CD4-positive, alpha-beta T cell treated with Interleukin-21 for 1 hour (primary cell): ENCODE measurements at places on chromosomes 16 and 17.

- peak; percentile 20 for DNase-seq
Observed at GRCh38 chr16:49491771-49492761, 118.5 kb downstream of the C16orf78 start.

- peak; percentile 21 for DNase-seq
Observed at GRCh38 chr17:1710807-1711553, 803 bp upstream of the TLCD2 start.

GRCh38 chr17:13243585-13243984, 225.8 kb upstream of the ELAC2 start:
- no peak for DNase-seq

- DNase-seq, result no peak
Observed at GRCh38 chr17:80586846-80587228, 42.2 kb downstream of the RPTOR start.

DNA sequence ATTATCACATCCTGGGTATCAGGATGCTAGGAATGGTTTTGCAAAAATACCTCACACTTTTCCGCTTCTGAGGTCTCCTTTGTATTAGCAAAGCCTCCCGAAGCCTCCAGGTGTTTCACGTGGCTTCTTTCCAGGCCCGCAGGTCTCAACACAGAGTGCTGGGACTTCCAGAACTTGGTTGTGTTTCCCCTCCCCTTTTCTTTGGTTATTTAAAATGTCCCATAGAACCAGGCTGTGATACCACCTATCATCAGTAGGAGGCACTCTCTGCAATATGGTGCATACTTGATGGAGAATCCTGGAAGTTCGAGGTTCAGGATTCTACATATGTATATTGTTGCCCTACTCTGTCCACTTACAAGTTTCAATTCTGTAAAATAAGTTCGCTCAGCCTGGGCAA, 28.8 kb downstream of the ATP2C2 start:
- no peak for DNase-seq

GRCh38 chr17:73863761-73864535, 219.7 kb upstream of the SDK2 start:
- no peak for DNase-seq

GRCh38 chr16:76800196-76800595, 390.8 kb upstream of the MON1B start:
- no peak for DNase-seq

GRCh38 chr17:45675012-45675411, 109.1 kb upstream of the CRHR1 start:
- DNase-seq, result no peak

DNA sequence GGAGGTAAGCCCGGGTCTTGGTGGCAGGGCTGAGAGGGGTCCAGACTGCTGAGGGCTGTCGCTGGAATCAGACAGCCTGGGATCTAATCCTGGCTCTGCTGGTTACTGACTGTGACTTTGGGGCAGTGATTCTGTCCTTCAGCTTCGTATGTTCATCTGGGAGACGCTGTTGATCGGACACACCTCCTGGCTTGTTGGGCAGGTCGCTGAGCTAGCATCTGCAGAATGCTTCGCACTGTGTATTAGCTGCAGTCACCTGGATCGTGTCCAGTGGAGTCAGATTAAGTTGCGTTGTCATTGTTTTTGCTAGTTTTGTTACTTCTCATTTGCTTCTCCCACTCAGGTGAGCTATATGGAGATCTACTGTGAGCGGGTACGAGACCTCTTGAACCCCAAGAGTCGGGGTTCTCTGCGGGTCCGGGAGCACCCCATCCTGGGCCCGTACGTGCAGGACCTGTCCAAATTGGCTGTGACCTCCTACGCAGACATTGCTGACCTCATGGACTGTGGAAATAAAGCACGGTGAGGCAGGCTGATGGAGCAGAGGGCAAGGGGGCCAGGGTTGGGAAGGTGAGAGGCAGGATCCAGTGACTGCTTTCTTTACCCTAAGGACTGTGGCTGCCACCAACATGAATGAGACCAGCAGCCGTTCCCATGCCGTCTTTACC, 4.5 kb downstream of the KIF1C start:
- no peak for DNase-seq

GRCh38 chr16:10362077-10362863, 23.6 kb upstream of the ATF7IP2 start:
- DNase-seq, result peak; percentile 7

DNA sequence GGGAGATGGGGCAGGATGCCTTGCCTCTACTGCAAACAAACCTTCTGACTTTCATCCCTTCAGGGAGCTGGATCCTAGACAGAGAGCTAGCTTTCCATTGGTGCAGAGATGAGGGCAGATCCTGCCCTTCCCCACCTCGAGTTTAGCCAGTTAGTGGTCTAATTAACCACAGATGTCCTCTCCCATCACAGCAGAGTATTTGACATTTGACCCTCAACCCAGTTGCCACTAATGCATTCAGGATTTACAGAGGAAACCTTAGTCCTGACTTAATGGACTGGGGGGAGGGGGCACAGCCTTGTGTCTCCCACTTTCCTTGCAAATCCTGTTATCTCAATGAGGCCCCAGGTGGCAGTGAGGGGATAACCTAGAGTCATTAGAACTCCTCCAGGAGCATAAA, 10.2 kb downstream of the PIP4K2B start:
- DNase-seq, result no peak

DNA sequence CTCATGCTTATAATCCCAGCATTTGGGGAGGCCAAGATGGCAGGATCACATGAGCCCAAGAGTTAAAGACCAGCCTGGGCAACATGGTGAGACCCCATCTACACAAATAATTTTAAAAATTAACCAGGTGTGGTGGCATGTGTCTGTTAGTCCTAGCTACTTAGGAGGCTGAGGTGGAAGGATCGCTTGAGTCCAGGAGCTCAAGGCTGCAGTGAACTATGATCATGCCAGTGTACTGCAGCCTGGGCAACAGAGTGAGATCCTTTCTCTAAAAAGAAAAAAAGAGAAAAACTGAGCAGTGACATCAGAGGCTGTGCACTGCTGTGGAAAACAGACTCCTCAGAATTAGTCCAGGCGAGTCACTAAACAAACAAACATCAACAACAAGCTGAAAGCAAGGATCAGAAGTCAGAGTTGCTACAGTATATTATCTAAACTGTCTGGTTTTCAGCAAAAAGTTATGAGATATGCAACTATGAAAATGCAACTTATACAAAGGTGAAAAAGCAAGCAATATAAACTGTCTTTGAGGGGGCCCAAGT, 39.3 kb downstream of the CBFB start:
- no peak for DNase-seq

DNA sequence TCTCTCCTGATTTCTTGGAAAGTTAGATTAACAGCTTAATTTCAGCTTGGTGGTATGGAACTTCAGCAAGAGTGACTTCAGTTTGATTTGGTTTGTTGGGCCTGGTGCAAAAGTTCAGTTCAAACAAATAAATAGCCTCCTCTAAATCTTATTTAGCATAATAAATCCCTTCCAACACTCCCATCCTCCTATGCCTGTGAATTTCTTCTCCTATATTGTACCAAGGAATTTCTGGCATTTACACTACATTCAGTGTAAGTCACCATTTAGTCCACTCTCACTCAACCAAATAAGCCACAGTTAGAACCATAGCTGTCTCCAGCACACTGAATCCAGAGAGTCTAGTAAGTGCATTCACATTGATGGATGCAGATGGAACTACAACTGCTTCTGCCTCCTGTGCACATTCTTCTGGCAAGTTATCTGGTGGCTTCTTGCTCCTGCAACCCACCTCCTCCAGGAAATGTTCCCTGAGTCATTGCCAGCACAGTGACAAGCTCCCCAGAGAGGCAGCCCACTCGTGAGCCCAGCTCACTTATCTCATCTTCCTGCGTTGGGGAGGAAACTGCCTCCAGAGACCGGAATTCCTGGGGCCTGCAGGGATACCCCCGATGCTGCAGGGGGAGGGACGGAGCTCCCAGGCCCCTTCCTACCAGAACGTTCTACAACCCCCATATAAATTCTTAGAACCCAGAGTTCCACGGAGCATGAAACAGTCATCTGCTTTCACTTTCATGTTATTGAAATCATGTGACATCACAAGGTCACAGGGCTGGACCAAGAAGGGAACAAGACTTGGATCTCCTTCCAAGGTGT, 318.3 kb downstream of the PHKB start:
- DNase-seq, result peak; percentile 22

DNA sequence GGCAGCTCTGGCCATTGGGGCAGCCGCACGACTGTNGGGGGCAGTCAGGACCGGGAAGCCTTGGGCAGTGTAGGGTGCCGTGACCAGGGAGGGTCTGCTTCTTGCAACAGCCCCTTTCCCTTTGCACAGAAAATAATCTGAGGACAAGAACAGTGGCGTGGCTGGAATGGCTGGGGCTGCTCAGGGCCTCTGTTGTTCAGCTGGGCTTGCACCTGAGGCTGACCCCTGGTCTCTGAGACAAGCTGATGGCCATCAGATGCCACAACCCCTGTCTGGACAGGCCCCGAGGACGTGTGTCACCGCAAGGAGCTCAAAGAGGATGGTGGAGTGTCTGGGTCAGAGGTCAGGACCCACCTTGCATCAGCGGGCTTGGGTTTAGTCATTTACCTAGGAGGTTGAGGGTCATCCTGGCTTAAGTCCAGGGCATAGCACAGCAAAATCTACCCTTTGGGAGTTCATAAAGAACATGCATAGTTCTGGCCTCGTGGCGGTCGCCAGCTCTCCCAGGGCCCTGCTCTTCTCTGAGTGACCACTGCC, 46.9 kb downstream of the METRNL start:
- DNase-seq, result no peak

- DNase-seq, result no peak
Observed at GRCh38 chr16:20507280-20507679, 56.0 kb downstream of the ACSM2A start.

DNA sequence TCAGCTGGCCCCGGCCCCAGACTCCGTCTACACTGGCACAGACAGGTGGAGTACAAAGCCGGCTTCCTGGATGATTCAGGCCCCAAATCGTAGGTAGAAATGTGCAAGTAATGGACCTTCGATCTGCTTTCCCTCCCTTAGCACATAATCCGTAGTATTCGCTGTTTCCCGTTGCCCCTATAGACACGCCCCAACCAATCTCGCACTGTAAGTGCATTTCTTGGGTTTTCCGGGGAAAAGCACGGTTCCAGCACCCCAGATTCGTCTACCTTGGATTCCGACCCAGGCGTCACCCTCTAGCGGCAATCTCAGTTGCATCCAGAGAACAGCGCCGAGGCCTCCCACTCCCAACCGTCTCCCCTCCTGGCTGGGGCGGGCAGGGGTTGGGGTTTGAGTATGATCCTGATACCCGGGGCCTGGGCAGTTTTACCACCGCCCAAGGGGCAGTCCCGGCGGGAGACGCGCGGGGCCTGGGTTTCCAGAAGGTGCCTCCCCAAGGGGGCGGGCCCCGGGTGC, 12.1 kb upstream of the FOXF1 start:
- no peak for DNase-seq

DNA sequence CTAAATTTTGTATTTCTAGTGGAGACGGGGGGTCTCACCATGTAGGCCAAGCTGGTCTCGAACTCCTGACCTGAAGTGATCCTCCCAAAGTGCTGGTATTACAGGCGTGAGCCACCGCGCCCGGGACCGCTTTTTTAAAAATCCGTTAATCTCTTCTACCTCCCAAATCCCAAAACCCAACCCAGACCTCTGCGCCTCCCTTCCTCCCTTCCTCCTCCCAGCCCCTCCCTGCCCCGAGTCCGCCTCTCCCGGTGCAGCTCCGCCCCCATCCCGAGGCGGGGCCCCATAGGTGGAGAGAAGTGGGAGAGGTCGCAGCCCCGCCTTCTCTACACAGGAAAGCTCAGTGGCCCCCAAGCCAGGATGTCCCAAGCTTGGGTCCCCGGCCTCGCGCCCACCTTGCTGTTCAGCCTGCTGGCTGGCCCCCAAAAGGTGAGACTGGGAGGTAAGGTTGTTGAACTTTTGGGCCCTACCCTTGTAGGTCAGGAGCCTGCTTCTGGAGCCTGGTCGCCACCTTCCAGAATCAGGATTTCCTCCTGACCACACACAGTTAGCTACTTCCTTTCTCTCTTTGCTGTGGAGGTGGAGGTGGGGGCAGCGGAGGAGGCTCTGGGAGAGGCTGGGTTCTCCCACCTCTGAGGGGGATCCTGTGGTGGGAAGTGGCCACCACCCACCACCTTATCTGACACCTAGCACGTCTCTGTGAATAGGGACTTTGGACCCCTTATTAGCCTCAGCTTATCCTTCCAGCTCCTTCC, at the start of gene TMEM92:
Gene TMEM92 (plus strand): TSS at position 325 of the 755 bp plus-strand sequence. CDS start 36 bp downstream, at position 361.
- DNase-seq, result no peak

DNA sequence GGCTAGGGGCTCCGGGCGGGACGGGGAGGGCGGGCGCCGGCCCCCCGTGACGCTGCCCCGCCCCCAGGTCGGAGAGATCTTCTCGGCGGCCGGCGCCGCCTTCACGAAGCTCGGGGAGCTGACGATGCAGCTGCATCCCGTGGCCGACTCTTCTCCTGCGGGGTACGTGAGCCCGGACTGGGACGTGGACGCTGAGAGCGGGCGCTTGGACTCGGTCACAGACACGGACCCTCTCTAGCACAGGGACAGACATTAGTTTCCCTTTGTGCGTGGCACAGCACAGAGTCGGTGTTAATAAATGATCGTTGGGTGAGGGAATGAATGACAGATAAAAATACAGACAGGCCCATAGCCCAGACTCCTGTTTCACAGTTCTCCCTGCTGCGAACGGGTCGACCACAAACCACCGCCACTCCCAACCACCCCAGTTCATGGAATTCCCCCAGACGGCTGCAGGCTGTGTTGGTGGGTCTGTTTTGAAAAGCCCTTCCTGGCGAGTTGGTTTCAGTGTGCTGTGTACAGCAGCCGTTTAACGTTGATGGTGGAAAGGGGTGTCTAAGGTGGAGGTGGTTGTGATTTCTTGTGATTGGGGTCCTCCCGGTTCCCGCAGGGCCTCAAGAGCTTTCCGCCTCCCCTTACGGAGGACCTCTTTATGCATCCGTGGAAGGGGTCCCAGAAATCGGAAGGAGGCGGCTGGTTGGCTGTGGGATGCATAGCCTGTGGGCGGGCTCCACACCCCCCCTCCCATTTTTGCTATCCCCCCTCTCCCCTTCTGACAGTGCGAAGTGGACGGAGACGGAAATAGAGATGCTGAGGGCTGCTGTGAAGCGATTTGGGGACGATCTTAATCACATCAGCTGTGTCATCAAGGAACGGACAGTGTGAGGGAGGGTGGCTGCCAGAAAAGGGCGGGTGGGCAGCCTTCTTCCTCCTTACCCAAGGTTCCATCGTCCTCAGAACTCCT, 2.9 kb downstream of the RNASEK start:
- DNase-seq, result peak; percentile 93

DNA sequence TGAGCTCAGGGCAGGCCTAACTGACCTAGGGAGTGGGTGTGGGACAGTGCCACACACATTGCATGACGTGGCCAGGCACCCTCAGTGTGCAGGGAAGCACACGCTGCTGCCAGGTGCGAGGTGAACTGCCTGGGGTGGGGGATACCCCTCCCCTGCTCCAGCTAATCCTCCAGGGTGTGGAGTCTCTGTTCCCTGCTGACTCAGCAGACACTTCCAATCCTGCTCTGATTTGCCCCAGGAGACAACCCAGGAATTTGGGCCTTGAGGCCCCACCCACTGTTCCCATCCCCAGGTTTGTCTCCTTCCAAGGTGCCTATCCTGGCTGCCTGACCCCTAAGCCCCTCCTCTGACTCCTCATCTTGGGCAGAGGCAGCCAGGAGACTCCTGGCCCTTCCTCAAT, 10.7 kb downstream of the DLX3 start:
- DNase-seq, result no peak
